Activated CD4-positive, alpha-beta T cell treated with anti-CD3 and anti-CD28 coated beads, Interleukin-10, Interleukin-2, amounts not matched to agents 100 ng/mL and 50 ng/mL, durations not matched to agents 16 hours and 8 hours (primary cell): ENCODE measurements at places on chromosomes 6 and 20.

- DNase-seq: no peak
Observed at GRCh38 chr20:58188527-58188926, 39.9 kb downstream of the ANKRD60 start.

DNA sequence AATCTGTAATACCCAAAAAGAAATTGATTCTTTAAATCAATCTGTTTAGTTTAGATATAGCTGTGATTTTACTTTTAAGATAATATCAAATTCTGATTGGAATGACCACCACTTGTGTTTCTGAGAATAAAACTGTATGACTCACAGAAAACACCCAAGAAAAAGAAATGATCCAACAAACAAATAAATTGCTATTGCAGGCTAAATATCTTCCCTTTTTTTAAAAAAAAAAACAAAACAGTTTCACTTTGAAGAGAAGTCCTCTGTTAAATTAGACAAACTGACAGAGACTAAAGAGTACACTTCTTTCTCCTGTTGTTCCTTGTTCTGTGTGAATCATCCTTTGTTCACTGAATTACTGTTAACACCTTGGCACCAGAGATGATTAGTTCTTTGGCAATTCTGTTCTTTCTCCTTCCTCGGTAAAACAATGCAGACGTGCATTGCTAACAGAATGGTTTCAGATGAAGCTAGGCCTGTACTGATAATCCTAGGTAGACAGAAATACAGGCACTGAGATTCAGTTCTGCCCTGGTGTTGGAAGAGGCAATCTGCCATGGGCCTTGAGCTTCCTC is 895.2 kb upstream of the CITED2 start:
- DNase-seq: no peak

GRCh38 chr20:24769878-24770627 is 179.0 kb upstream of the CST7 start:
- DNase-seq: no peak

DNA sequence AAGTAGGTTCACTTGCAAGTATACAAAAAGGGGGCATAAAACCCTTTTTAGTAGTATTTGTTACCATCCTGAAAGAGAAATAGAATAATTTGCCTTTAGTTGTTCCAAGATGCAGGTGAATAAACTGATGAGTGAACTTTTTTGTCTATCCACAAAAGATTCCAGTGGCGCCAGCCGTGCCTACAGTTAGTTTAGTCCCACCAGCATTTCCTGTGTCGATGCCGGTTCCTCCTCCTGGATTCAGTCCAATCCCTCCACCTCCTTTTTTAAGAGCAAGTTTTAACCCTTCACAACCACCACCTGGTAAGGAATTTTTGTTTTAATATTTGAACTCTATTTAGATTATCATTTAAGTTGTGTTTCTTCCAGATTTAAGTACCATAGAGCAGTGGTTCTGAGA is 90.9 kb downstream of the SCAF8 start:
- DNase-seq: no peak

- no peak for DNase-seq
Observed at GRCh38 chr6:83311231-83311630, 118.1 kb downstream of the RWDD2A start.
